Panc1 (cell line): ENCODE measurements at places on chromosomes 7 and 10. TPM values are rescaled to one million over a fixed set of nuclear protein-coding genes. Genes with fewer than 3 reads are reported as not detected.

AKR1C3 gene
- 0.62 TPM for total RNA-seq

NEUROD6 gene
- total RNA-seq = not detected

EN2 gene
- total RNA-seq = 1.5 TPM

ZNF282 gene
- 31.6 TPM for total RNA-seq

LIPJ gene
- not detected for total RNA-seq

DRGX gene
- 0.15 TPM for total RNA-seq

ASAH2 gene
- total RNA-seq = 6.5 TPM

CDH23 gene
- total RNA-seq = 2.7 TPM

IL2RA gene
- 0.33 TPM for total RNA-seq

ST8SIA6 gene
- 0.82 TPM for total RNA-seq

CYP51A1 gene
- 131 TPM for total RNA-seq

UPK3BL1 gene
- 23.1 TPM for total RNA-seq

INA gene
- total RNA-seq = 0.08 TPM

CCL24 gene
- total RNA-seq = not detected

OR2A7 gene
- total RNA-seq = 0.82 TPM

PON1 gene
- not detected for total RNA-seq

CYP17A1 gene
- 2.1 TPM for total RNA-seq

KIAA1217 gene
- 11.6 TPM for total RNA-seq

CLCN1 gene
- total RNA-seq = 0.15 TPM

CDNF gene
- total RNA-seq = 0.39 TPM

CYP26C1 gene
- total RNA-seq = 1.1 TPM

NME8 gene
- total RNA-seq = not detected

ELFN1 gene
- total RNA-seq = 39.0 TPM

ZNF365 gene
- total RNA-seq = 22.8 TPM

OR2A5 gene
- total RNA-seq = not detected

ZNF117 gene
- total RNA-seq = 8.0 TPM

ZNF736 gene
- total RNA-seq = 29.0 TPM
